ENCODE measurements at places on chromosomes 11 and 22.
A peak's percentile ranks its signal among the peaks of the same experiment; 100 is the strongest.

- DNase-seq: no peak
These were observed 12.8 kb downstream of the P2RY2 start for GRCh38 chr11:73230931-73231330.

GRCh38 chr11:122306831-122307391, 190.9 kb upstream of the BLID start:
- no peak for DNase-seq

DNA sequence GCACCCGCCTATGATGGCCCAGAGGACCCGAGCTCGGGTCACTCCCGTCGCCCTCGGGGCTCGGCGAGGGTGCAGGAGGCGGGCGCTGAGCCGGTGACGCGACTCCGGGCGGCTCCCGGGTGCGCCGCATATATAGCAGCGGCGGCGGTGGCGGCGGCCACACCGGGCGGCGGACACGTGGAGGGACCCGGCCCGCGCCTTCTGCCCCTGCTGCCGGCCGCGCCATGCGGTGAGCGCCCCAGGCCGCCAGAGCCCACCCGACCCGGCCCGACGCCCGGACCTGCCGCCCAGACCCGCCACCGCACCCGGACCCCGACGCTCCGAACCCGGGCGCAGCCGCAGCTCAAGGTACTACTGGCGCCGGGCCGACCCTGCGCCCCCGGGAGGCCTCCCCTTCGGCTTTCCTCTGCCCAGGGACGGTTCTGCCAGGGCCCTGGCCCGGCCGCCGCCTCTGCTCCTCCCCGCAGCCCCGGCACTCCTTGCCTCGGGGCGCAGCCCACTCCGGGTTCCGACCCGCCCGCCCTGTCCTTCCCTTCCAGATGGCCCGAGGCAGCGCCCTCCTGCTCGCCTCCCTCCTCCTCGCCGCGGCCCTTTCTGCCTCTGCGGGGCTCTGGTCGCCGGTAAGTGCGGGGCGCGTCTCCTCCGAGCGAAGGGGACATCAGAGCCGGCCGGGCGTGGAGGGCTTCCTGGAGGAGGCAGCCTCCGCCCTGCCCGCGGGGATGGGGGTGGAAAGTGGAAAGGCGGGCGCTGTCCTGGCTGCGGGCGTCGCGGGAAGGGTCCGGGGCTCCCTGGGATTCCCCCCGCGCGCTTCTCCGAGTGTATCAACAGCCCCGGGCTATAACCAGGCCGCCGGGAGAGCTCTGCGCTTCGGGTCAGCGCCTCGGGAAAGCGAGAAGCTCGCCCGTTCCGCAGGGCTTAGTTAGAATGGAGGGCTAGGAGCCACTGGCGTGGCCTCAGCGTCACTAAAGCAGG, at the start of gene GAL:
Gene GAL (plus strand): TSS at position 160 of the 972 bp plus-strand sequence. CDS start 380 bp downstream, at position 540.
- peak; percentile 20 for DNase-seq

- DNase-seq: peak; percentile 84
These were observed at the start of gene SNX19 for GRCh38 chr11:130916238-130916855. Gene SNX19 (minus strand): TSS chr11:130916479. CDS start chr11:130915939, 540 bp downstream.

DNA sequence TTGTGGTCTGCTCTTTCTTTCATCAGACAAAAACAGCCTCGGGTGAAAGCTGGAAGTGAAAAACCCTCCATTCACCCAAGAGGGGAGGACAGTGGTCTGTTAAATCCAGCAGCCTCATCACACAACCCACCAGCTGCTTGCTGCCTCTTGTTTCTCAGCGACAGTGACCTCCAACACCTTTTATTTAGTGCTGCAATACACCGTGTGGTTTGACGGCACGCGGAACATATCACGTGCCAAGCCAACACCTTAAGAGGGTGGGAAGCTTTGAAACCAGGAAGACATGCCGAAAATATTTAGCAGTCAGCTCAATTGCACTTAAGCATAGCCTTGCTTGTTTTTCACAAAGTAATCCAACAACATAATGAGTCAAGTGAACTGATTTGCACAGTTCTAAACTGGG, 39.8 kb upstream of the POGLUT3 start:
- no peak for DNase-seq

- DNase-seq: no peak
These were observed 2.2 kb downstream of the CECR2 start for GRCh38 chr22:17371448-17371847.

GRCh38 chr11:111097191-111097590, 148.3 kb upstream of the POU2AF2 start:
- no peak for DNase-seq

GRCh38 chr11:10450462-10451425, 4.3 kb upstream of the AMPD3 start:
- peak; percentile 38 for DNase-seq

DNA sequence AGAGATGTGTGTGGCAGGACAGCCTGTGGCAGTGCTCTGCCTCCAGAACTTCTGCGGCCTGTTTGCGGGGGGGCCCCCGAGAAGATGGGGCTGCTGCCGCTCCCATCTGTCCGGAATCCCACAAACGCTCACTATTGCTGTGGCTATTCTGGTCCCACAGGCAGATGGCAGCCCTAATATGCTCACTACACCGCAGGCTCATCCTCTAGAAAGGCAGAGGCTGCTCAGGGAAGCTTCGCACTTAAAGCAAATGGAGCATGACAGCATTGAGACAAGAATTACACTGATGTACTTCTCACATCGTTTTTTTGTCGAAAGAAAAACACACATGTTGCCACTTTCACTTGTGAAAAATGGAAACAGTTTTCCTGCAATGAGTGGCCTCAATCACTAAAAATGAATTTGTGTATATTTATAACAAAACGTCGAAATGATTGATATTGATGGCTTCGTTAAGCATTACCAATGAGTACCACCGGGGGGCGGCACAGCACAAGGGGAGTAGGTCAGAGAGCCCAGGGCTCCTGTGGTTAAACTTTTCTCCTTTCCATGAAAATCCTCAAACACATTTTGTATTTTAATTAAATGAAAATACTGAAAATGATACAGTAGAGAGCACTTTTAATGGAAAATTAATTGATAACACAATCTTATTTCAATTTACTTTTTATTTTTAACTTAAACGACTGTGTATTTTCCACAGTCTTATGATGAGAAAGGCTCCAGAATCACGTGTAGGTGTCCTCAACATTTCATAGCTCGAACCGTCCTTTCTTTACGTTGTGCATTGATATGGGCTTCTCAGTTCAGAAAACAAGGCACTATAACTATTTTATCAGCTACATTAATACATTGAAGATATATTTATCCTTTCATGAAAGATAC, 69.1 kb downstream of the CTTN start:
- DNase-seq: no peak
